Tongue (tissue), 3 donors: ENCODE measurements at places on chromosomes 5 and 9. TPM values are rescaled to one million over a fixed set of nuclear protein-coding genes. Genes with fewer than 3 reads are reported as not detected.

Gene FEM1C
- total RNA-seq = 49.9 TPM

Gene SOWAHA
- total RNA-seq = 0.10 TPM

Gene UBAC1
- total RNA-seq = 111 TPM

Gene CNTRL
- 19.8 TPM for total RNA-seq

Gene IFNA2
- not detected for total RNA-seq
